Stromal cell of bone marrow (primary cell): ENCODE measurements at places on chromosomes 11 and 22.
A peak's percentile ranks its signal among the peaks of the same experiment; 100 is the strongest.

DNA sequence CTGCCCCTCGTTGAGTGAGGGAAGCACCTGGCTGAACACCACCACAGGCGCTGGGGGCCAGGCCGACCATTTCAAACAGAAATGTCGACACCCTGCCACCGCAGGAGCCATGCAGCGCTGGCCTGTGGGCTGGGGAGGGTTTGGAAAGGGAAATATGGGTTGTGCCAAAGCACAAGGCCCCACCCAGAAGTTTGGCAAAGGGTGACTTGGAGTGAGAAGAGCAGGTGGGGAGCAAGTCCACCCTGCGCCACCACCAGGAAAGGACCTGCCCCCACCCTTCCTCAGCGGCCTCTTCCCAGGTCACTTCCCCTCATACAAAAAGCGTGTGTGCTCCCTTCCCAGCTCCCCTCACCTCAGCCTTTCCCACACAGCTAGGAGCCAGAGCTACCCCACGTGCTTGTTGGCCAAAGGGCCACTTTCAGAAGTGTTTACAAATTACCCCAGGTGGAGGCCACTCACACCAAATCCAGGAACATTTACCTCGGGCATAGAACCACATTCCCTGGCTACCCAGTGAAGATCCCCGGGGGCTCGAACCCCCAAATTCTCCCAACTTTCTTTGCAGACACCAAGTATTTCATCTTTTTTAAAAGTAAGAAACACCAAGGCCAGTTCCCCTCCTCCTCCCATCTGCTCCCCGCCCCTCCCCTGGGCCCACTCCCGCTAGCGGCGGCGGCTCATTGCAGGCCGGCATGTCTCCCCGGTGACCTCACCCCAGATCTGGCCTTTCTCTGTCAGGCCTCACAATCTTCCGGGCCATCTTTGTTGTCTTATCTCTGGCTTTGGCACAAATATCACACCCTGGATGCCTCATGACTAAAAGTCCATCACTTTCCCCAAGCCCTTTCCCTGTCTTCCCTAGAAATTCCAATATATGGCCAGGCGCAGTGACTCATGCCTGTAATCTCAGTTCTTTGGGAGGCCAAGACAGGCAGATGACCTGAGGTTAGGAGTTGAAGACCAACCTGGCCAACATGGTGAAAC, 20.5 kb upstream of the SCGB1A1 start:
- no peak for DNase-seq

DNA sequence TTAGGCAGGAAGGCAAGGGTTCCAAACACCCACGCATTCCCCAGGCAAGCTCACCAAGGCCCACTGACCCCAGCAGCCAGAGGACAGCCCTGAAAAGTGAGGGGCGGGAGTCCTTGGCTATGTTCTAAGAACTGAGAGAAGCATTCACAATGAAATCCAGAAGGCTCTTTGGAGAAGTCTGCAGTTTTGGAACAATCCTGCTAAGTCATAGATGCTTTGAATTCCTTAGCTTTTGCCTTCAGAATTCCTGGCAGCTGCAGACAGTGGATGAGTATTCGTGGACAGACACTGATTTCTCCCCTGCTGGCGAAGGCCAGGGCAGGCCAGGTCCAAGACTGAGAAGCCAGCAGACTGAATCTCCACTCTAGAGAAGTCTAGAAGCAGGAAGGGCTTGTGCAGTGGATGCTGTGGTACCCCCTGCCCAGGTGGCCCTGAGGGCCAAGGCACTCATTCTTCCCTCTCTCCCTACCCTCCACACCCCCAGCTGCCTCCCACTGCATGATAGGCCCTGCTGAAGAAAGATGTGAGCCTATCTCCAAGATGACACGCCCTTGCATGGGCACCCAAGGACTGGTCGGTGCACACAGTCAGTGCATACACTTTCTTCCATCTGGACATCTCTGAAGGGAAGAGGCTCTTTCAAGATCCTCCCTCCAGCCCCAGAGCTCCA, 133.2 kb upstream of the TEAD1 start:
- DNase-seq, result peak; percentile 61

DNA sequence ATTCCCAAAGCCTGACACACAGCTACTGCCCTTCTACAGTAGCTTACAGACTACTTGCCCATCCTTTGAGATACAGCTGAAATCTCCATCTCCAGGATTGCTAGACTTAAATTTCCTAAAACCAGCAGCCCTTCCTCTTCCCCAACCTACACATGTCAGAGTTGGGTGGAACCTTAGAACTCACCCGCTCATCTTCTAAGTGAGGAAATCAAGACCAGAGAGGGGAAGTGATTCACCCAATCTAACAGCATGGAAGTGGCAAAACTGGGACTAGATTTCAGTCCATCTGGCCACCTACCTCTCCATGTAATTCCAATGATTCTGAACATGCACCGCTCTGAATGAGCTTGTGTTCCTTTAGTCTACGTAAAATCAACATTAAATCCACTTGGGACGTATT, 1.0 kb upstream of the TMEM86A start:
- no peak for DNase-seq

GRCh38 chr22:33054001-33054675, 4.0 kb downstream of the SYN3 start:
- DNase-seq, result no peak

DNA sequence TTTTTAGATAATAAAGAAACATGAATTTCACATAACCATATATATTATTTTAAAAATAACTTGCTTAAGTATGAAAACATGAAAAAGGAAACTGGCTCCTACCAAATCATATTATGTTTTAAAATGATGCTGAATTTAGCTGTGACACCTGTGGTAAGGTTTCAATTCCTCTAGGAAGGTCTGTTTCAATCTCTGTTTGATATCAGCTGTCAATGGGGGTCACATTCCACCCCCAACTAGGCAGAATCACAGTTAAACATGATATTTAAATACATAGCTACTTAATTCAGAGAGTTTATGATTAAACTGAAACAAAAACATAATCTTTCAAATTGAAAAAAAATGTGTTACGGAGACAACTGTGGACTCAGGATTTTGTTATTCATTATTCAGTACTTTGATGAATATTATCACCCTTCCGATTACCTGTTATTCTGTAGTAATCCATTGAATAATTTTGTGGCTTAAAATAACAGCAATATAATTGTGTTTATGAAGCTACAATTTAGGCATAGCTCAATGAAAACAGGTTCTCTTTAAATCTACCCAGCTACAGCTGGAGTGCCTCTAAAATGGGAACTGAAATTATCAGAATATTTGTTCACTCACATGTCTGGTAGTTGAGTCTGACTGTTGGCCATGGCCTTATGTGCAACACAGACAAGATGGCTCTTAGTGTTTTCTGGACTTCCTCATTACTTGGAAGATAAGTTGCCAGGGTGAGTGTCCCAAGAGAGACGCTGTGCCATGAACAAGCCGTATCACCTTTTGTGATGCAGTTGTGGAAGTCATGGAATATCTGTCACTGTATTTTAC, 244.6 kb upstream of the ANO3 start:
- DNase-seq, result no peak

DNA sequence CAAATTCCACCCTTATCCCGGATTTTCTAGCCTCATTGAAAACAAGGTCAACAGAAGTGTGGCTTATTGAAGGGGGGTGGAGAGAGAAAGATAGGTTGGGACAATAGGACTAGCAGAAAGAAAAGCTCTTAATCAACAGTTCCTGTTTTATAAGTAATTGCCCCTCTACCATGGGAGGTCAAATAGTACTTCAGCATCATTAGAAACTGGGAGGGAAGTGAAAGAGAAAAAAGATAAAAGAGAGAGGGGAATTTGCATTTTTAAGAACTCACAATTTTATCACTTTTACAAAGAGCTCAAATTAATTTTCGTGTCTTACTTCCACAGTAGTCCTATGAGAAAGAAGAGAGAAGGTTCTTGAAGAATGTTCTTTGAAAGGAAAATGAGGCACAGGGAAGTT, 89.2 kb downstream of the AMOTL1 start:
- no peak for DNase-seq

DNA sequence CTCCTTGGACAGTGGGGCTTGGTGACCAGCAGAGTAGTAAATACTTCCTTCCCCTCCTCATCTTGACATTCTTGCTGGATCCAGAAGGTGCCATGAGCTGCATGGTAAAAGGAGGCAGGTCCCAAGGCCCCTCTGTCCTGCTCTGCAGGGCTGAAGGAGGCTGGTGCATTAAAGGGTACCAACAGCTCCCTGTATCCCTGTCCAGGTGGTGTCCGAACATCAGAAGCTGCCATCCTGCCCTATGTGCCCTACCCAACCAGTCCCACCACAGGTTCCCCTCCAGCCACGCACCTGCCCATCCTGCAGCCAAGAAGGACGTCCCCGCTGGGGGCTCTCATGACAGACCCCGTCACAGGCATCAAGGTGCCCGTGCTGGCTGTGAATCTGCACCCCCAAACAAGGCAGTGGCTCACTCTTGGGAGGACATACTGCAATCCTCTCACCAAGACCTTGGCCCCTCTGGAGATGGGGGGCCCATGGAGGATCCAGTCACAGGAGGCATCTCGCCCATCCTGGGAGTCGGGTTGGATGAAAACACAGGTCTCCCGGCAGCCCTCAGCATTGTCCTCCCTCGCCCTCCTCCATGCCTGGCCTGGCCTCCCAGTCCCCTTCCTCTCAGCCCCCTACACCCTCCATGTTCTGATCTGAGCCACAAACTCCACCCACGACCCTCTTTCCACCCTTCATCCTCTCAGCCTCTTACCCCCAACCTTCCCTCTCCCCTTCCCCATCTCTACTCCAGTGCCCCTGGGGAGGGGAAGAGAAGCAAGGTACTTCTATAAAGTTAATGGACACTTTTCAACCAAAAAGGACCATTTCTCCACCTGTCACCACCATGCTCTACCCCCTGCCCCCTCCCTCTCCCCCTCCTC, 55.1 kb downstream of the BTG4 start:
- no peak for DNase-seq

DNA sequence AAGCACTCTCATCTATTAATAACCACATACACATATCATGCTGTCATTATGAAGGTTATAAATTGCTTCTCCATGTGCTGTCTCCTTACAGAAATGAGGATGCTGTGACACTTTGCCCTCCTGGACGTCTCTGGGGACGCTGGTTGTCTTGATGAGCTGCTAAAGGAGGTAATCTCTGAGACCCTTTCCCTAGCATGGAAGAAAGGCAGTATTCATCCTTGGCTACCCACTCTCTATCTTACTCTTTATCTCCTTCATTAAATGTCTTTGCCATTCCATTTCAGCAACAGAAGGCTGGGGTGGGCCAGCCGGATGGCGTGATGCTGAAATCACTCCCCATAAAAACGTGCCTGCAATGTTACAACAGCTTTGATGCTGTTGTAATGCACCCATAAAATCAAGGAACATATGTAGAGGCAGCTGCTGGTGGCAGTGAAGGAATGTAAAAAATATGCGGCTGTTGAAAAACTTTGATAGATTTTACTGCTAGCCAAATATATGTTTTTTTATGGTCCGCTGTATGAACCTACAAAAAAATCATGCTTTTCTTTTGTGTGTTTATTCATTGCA, 715.1 kb upstream of the API5 start:
- no peak for DNase-seq

- no peak for DNase-seq
These were observed 51.5 kb upstream of the SPATA19 start for GRCh38 chr11:133896642-133897330.

- DNase-seq, result no peak
These were observed 84.7 kb downstream of the YAP1 start for GRCh38 chr11:102194990-102195389.

DNA sequence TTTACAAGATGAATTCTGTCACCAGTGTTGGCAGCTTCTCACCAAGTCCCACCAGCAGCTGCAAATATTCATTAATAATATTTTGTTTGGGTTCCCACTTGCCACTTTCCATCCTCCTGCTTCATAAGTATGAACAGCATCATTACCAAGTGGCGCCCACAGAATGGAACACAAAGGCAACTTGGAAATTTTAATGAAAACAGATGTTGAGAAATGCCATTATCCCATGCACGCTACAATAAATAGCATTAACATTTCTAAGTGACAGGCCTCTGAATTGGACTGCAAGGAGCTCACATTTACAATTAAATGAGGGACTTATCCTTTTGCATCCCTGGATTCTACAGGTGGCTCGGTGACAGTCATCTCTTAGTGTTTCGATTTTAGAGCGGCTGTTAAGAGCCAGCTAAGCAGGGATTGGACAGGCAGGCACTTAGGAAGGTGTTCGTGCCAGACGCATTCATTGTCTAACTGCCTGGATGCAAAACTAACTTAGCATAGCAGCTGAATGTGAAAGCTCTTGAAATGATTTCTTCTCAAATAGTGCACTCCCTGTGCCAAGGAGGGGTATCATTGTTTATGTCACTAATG, 170.3 kb downstream of the KIRREL3 start:
- DNase-seq, result no peak

DNA sequence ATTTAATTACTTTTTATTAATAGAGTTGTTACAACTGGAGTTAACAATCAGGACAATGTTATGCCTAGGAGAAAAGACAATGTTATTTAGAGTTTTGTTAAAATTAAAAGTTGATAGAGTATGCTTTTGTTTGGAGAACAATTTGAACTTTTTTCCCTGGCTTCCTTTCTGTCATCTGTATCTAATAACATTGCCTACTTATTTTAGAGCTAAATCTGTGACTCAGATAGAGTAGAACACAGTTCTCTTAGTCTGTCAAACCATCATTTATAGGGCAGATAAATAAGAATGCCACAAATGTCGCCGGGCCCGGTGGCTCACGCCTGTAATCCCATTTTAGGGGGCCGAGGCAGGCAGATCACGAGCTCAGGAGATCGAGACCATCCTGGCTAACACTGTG, 28.9 kb upstream of the YAP1 start:
- no peak for DNase-seq

DNA sequence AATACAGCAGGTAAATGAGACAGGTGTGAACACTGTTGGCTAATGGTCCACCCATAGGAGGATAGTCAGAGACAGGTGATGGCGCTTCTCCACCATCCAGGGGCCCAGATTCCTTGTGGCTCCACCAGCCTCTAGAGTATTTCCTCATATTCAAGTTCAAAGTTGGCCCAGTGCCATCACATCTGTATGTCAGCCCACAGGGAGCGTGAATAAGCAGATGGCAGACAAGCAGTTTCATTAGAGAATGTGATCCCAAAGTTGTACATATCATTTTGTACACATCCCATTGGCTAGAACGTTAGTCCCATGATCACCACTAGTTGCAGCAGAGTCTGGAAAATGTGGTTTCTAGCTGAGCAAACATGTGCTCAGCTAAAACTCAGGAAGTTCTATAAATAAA, 11.0 kb upstream of the CWF19L2 start:
- no peak for DNase-seq

- DNase-seq, result no peak
These were observed 672 bp downstream of the RTL6 start for GRCh38 chr22:44497218-44497904.

- peak; percentile 81 for DNase-seq
These were observed 3.2 kb upstream of the CSDC2 start for GRCh38 chr22:41557401-41558240.

GRCh38 chr22:25012741-25013143, 60.2 kb downstream of the KIAA1671 start:
- DNase-seq, result no peak

DNA sequence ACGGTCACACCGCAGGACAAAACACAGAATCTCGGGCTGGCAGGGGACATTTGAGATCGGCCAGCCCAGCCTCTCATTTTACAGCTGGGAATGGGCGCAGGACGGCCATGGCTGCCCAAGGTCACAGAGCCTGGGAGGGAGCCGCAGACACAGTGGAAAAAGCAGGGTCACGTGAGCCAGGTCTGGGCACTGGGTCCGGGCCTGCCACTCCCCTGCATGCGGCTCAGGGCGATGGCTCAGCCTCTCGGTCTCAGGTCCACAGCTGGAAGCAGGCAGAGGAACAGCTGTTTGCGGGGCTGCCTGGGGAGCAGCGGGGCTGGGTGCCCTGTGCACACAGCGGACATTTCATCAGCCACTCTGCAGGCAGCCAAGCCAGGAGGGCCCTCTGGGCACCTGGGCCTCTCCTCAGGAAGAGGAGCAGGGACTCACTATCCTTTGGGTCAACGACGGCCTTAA, 10.4 kb upstream of the PPARA start:
- no peak for DNase-seq

- DNase-seq, result no peak
These were observed at the start of gene OSM for GRCh38 chr22:30266445-30267381. OSM (minus strand) TSS chr22:30266851; CDS start chr22:30266799, 52 bp downstream.
